ENCODE measurements at places on chromosomes 1 and 21.

DNA sequence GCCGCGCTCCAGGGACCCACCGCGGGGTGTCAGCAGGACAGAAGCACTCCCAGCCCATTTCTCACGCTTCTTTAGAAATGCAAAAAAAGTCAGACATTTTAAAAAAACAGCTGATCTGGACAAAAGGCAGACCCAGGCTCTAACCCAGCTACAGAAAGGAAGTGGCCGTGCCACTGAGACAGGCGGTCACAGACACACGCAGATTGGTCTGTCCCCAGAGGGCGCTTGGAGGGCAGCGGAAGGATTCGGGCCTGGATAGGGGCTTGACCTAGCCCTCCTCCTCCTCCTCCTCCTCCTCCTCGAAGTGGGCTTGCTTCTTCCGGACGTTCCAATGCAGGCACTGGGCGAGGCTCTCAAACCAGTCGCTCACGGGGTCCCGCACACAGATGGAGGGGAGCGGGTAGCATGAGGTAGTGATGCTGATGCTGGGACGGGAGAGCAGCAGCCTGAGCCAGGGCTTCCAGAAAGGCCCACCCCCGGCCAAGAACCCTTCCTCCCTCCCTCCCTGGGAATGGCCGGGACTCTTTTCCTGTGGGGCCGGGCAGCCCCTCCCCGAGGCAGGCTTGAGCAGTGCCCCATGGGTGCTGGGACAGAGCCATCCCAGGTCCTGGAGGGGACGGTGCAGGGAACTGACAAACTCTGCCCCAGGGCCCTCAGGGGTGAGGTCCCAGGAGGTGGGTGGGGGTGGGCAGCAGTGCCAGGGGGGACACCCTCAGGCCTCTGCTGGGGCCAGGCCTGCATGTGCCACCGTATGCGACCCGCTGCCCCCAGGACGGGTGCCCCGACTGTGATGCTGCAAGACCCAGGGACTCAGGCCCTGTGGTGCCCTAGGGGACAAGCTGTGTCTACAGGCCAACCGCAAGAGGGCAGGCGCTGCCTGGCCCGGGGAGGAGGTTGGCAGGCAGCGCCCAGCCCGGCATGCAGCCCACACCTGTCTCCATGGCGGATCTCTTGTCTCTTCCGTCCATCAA is 25.3 kb downstream of the NADK start:
- DNase-seq = no peak

DNA sequence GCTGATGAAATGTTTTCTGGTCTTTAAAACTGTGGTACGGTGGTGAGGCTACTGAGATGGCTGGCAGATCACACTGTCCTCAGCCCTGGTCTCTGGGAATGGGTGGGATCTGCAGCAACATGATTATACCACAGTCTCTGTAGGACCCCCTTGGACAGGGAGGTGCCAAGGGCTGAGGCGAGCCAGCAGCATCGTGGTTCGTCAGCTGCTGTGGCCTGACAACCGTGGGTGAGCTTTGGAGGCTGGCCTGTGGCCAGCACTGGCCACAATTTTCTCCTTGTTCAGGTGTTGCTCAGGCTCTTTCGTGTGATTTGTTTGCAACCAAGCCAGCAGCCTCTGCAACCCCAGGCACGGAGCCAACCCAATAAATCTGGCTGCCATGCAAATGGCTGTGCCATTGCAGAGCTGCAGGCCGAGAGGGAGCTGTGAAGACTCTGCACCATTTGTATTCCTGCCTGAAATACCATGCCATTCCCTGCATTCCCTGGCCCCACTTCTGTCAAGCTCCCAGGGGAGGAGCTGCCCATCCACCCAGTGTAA is 70.9 kb downstream of the PCP4 start:
- DNase-seq = no peak

GRCh38 chr1:17903386-17903785 is 148.3 kb downstream of the ACTL8 start:
- DNase-seq = no peak

DNA sequence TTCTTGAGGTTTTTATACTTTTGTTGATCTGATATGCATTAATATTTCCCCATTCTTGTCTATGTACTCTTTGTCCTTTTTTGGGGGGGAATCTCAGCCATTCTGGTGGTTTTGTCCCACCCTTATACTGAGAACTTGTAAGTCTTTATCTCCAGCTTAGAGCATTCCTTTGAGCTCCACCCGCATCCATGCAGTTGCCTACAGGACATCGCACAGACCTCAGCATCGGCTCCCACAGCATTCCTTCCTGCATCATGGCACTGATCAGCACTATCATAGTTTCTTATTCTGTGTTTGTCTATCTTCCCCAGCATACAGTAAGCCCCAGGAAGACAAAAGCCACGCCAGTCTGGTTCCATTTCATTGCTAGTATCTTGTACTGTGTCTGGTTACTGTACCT is 33.0 kb downstream of the HHAT start:
- no peak for DNase-seq

GRCh38 chr1:22914633-22915217 is 57.9 kb downstream of the LACTBL1 start:
- no peak for DNase-seq

DNA sequence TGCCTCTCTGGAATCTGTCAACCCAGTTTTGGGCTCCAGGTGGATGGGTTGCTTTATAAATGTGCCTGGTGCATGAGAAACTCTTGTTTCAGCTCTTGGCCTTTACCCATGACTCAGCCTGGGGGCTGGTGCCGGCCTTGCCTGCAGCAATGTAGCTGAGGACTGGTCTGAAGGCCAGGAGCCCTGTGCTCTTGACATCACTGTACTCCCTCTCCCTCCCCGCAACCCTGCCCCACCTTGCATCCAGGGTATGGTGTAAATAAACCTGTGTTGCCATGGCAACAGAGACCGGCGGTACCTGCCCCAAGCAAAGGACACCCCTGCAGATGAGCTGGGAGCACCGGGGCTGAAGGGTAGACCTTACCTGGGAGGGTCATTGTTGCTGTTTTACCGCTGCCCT is 13.3 kb downstream of the FAM151A start:
- DNase-seq = no peak

GRCh38 chr1:94951509-94952208 is 24.7 kb upstream of the CNN3 start:
- DNase-seq = no peak

Data from stimulated activated CD8-positive, alpha-beta memory T cell treated with anti-CD3 and anti-CD28 coated beads, Interleukin-4, amount 100 ng/mL, for 24 hours (primary cell).